M059J (cell line): ENCODE measurements at places on chromosomes 16 and 17. TPM values are rescaled to one million over a fixed set of nuclear protein-coding genes. Genes with fewer than 3 reads are reported as not detected.

COX10 gene
- total RNA-seq = 18.3 and 28.6 TPM in 2 replicates

JUP gene
- 17.4 and 24.5 TPM in 2 replicates for total RNA-seq

SCARF1 gene
- 0.47 TPM in 1 of 2 replicates, not detected in the other for total RNA-seq

HSD11B2 gene
- 0.25 and 0.30 TPM in 2 replicates for total RNA-seq

NOL3 gene
- 29.1 and 58.9 TPM in 2 replicates for total RNA-seq

TEX14 gene
- not detected in 2 replicates for total RNA-seq

DNA sequence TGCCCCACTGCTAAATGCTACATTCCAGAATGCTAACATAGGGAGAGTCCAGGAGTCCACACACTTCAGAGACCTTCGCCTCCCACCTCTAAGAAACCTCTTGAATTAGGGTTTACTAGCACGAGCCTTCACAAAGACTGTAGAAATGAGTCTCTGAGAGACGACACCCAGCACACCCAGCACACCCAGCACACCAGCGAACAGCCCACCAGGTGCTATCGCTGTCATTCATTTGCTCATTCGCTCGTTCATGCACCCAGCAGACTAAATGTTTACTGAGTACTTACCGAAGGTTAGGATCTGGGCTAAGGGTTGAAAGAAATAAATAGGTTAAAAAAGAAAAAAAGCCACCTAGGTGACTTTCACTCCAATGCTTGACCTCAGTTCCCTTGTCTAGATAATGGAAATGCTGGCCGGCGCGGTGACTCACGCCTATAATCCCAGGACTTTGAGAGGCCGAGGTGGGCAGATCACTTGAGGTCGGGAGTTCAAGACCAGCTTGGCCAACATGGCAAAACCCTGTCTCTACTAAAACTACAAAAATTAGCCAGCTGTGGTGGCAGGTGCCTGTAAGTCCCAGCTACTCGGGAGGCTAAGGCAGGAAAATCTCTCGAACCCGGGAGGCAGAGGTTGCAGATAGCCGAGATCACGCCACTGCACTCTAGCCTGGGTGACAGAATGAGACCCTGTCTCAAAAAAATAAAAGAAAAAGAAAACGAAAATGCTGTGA, 100.8 kb downstream of the ADCY9 start:
- DNase-seq = peak; percentile 53

- DNase-seq = no peak
Observed at GRCh38 chr17:27518545-27519521, 62.6 kb downstream of the KSR1 start.

DNA sequence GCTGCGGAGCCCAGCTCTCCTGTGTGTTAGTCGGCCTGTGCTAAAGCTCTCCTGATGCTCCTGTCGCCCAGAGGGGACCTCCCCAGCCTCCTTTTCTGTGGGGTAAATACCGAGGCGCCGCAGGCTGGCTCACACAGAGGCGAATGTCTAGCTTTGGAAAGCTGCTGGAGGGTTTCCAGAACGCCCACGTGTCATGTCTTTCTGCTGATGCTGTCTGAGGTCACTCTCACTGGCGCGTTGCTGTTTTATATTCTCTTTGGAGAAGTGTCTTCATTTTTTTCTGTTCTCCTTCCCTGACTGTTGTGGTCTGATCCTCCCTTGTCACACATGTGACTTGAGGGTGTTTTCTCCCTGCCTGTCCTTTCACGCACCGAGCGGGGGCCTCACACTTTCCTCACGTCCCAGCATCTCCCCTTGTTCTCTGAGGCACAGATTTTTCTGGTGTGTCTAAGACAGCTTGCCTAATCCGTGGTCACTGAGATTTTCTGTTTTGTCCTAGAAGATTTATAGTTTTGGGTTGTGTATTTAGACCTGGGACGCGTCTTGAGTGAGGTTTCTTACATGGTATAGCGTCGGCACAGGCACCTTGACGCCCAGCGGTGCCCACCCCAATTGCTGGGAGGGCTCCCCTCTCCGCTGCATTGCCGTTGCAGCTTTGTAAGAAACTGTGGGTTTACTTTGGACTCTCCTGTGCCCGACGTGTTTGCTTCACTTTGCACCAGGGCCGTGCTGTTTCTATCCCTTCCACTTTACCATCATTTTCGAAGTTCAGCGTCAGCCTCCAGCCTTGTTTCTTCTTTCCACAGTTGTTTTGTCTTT, 92.1 kb upstream of the ZNF750 start:
- DNase-seq = no peak

GRCh38 chr17:46202424-46202823, 9.2 kb upstream of the KANSL1 start:
- DNase-seq = no peak

- DNase-seq = peak; percentile 39
Observed at GRCh38 chr16:2148714-2149629, 547 bp downstream of the RAB26 start.

DNA sequence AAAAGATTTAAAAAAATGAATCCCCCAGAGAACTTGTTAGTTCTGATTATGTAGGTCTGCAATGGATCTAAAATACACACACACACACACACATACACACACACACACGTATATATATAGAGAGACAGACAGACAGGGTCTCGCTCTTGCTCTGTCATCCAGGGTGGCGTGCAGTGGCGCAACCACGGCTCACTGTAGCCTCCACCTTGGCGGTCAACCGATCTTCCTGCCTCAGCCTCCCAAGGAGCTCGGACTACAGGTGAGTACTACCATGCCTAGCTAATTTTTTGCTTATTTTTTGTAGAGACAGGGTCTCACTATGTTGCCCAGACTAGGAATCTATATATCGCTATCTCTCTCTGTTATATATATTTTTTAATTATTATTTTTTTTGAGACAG, 33.4 kb downstream of the GJC1 start:
- no peak for DNase-seq

GRCh38 chr17:20191056-20191455, 181.9 kb downstream of the SPECC1 start:
- peak; percentile 87 for DNase-seq

DNA sequence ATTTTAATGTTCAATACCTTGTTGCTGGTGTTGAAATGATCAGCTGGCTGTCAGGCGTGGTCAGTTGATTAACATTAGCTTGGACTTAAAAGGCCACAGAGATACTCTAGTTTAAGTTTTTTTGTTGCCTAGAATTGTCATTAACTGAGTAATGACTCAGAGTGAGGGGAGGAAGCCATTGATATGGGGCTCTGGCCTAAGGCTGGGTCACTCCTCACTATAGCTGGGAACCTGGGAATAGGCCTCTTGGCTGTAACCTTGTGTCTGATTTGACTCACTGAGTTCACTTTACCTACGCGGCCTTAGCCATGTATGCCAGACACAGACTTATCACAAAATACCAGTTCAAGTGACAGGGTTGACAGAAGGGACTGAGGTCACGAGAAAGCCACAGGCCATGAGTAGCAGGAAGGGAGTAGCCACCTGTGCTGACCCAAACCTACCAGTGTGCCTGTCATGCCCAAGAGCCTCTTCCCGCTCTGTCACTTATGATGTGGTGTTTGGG, 37.9 kb upstream of the ADCY7 start:
- DNase-seq = no peak

DNA sequence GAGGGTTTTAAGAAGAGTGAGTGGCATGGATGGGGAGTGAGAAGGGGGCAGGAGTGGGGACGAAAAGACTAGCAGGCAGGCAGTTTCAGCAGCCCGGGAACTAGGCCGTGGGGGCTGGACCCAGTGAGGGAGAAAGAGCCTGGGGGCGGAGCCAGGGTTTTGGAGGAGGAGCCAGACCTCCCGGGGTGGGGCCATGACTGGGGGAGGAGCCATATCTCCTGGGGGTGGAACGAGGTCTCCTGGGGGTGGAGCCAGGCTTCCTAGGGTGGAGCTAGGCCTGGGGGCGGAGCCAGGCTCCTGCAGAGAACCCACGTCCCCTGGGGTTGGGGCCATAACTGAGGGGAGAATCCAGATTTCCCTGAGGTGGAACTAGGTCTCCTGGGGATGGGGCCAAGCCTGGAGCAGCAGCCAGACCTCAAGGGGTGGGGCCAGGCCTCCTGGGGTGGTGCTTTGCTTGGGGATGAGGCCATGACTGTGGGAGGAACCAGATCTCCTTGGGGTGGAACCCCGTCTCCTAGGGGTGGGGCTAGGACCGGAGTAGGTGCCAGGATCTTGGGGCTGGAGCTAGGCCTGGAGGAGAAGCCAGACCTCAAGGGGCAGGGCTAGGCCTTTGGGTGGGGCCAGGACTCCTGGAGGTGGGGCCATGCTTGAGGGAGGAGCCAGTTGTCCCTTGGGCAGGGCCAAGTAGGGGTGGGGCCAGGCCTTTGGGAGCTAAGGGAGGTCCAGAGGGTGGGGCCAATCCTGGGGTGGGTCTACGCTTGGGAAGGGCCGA, 41.7 kb upstream of the JPH3 start:
- peak; percentile 36 for DNase-seq

DNA sequence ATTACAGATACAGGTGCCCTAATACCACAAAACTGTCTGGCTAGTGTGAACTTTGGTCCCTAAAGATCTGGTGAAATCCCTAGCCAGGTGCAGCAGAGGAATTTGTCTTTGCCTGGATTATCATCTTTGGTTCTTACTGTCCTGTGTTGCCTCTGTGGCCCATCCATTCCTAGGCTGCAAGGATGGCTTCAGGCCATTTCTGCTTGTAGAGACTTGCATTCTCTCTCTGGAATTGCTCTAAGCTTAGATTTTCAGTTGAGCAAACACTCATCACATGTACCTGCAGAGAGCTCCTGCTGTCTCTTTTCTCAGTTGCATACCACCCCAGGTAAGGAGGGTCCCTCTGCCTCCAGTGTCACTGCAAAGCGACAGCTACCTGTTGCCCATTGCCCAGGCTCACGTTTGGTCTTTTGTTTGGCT, 114.9 kb downstream of the PRKCA start:
- DNase-seq = no peak
